ENCODE measurements at places on chromosomes 7 and 10.

GRCh38 chr10:126749015-126749655, 78.6 kb upstream of the C10orf90 start:
- peak; percentile 51 for DNase-seq

DNA sequence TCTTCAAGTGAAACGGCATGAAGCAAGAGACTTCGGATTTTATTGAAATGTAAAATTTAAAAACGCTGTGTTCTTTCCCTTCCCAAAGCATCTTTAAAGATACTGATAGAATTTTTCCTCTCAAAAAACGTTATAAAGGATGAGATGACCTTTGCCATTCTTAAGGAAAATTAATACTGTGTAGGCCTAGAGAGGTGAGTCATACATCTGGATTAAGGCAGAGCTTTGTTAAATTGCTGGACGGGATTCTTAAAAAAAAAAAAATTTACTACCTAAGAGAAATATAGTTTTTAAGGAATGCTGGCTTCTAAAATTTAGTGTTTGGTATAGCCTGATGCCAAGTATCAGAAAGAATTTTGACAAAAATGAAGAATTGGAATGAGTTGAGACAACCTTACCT, 6.3 kb upstream of the HBP1 start:
- no peak for DNase-seq

DNA sequence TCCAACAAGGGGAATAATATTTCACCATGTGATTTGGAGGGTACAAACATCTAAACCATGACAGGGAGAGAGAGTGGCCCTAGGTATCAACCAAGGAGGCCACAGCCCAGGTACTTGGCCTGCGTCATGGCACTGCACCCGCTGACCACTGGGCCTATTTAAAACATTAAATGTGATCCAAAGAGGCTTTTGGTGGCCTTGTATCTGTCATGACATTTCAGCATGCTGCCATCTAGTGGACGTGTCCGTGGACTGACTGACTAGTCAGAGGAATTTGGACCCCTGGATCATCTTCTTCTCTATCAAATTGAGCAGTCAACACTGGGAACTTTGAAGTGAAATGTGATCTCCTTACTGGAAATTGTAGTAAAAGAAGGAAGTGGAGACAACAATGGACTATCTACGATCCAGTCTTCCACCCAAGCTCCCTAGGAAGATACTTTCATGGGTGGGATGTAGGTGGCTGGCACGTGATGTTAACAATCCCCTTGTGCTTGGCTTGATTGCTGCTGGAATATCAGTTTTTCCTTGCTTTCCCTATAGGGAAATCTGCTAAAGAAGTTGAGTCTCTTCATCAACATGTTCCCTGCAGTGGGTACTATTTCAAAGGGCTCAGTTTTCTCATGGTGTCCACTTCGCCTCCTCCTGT, 24.6 kb upstream of the ITGA8 start:
- DNase-seq: peak; percentile 68

GRCh38 chr7:158432369-158433341, 155.0 kb downstream of the PTPRN2 start:
- DNase-seq: no peak

DNA sequence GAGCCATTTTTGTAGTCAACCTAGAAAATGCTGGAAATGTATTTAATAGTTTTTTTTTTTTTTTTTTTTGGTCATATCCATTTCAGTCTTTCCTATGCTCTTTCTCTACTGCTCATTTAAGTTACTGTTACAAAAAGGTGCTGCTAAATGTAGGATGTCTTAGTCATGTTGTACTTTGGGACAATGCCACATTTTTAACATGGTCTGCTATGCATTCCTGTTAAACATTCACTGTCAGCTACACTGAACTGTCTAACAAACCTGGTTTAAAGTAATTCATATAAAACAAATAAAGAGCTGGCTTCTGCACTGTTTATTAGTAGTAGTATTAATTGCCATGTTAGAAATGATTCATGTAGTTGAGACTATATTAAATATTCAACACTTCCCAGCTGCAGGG, 108.6 kb downstream of the NSUN6 start:
- DNase-seq: no peak

GRCh38 chr10:50636618-50637579, 13.1 kb upstream of the SGMS1 start:
- peak; percentile 78 for DNase-seq

- DNase-seq: no peak
These were observed 291.6 kb upstream of the PPP2R2D start for GRCh38 chr10:131609176-131609575.

DNA sequence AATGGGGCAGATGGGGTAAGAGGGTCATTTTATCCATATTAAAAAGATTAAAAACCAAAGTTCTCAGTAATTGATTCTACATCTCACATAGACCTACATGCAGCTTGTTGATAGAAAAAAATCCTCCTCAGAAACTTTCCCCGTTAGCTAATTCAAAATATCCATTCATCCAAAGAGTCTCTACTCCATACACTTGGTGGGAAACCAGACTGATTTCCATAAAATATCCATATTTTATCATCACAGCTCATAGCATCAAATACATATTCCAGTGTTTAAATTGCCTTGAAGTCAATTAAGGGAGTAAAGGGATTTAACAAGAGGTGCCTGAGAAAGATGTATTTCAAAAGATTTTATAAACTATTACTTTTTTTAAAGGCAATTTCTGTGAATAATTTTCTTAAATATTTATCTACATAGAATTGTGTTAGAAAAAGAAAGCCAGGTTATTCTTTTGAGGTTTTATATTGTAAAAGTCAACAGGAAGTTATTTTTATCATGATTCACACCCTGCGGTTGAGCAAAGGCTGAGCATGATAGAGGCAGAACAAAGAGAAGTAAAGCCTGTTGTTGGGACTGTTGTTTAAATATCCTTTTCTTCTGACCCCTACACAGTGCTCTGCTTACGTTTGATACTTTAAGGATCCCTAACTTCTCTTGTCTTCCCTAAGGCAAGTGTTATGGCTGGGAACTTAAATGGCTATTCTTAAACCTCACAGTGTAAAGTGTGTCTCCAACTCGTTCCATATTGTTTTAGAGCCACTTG, 266.7 kb downstream of the PRKG1 start:
- no peak for DNase-seq

GRCh38 chr7:99010281-99010680, 131.9 kb downstream of the TRRAP start:
- peak; percentile 28 for DNase-seq

DNA sequence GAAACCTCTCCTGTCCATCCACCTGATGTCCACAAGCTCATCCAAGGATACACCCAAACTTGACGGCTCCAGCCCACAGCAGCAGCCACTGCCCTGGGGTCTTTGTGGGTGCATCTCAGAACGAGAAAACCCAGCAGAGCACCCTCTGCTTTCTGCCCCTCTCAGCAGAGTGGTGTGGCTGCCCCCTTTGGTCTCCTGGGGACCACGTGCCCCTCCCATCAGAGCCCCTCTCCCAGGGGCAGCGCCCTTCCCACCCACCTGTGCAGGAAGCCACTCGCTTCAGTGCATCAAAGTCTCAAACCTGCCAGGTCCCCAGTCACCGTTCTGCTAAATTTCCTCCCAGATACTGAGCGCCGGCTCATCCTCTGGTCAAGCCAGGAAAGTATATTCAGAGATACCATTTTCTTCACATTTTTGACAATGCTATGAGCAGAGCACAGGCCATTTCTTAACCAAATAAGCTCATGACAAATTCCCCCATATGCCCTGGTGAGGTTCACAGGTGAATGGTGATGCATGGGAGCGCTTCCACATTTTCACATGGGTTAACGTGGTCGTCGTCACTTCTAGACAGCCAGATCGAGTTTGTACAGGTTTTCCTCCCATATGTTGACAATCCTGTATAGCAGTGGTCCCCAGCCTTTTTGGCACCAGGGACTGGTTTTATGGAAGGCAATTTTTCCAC, 32.4 kb downstream of the CAMK2B start:
- peak; percentile 25 for DNase-seq

GRCh38 chr7:38235606-38236005, 37.8 kb downstream of the TARP start:
- DNase-seq: no peak

GRCh38 chr7:3561932-3562331, 260.9 kb downstream of the SDK1 start:
- DNase-seq: no peak

GRCh38 chr7:105320896-105321295, 67.8 kb downstream of the SRPK2 start:
- no peak for DNase-seq

DNA sequence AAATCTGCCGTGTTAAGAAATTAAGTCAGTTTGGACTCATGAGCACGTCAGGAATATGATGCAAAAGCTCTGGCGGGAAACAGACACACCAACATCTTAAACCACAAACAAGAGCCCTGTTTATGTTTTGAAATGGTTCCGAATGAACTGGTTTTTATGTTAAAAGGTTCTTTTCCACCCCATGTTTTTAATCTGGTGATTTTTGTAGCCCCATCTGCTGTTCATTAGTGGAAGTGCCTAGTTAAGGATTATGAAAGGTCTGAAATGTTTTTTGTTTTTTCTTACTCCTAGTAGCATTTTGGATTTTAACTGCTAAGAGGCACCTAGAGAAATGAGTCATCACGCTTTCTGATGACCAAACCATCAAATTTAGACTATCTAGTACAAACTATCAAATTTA, 404.1 kb upstream of the MKI67 start:
- no peak for DNase-seq

- DNase-seq: no peak
These were observed 182.1 kb downstream of the AUTS2 start for GRCh38 chr7:69780379-69780778.

GRCh38 chr10:6222755-6223154, 20.0 kb downstream of the PFKFB3 start:
- DNase-seq: no peak

- no peak for DNase-seq
These were observed 100.9 kb upstream of the TAS2R16 start for GRCh38 chr7:123096434-123096833.

- DNase-seq: no peak
These were observed 335.8 kb upstream of the MBL2 start for GRCh38 chr10:53108317-53108934.

DNA sequence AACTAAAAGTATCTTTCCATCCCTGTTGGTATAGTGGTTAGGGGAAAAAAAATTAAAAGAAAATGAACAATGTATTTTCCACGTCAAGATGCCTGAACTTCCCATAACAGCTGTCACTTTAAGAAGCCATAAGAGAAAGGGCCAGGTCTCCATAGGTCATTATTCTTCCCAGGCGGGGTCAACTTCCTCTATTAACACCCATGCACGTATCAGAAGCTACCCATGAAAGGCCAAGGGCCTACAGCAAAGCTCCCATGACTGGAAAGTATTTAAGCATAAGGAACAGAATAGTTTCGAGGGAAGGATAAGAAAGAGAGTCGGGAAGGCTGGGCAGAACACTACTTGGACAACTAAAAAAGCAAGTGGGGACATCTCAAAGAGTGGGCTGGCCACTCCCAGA, 40.1 kb downstream of the RBM28 start:
- no peak for DNase-seq

DNA sequence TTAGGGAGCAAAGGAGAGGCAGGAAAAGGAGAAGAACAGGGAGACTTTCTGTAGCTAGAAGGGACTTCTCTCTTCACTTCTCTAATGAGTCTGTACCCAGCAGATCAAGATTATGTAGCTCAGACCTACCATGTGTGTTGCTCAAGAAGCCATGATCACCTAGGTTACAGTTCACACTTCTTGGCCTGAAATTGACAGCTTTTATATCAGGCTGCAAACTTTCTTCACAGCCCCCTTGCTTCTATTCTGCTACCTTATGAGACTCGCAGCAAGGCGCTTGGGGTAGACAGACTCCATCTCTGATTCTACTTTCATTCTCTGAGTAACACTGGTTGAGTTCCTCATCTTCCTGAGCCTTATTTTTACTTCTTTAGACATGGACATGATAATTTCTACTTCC, 19.6 kb upstream of the GIMAP2 start:
- DNase-seq: no peak

- no peak for DNase-seq
These were observed 58.2 kb downstream of the GPR141 start for GRCh38 chr7:37741776-37742175.

DNA sequence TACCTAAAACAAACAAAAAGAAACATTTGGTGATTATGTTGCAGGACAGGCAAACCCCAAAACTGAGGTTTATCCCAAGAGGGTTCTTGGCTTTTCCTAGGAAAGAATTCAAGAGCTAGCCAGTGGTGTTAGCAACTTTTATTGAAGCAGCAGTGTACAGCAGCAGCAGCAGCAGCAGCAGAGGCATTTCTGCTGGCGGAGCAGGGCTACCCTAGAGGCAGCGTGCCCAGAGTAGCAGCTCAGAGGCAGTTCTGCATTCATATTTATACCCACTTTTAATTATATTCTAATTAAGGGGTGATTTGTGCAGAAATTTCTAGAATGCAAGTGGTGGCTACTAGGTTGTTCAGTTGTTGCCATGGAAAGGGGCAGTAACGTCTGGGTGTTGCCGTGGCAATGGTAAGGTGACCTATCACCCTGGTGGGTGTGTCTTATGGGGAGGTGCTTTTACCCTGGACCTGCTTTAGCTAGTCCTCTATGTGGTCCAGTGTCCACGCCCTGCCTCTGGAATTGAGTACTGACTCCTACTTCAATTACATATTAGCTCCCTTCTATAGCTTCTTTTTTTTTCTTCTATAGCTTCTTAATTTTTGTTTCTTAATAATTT, 53.9 kb downstream of the VCL start:
- no peak for DNase-seq

- no peak for DNase-seq
These were observed 105.4 kb upstream of the FAM133B start for GRCh38 chr7:92695308-92696261.

- no peak for DNase-seq
These were observed 349.8 kb downstream of the PTPRN2 start for GRCh38 chr7:158237672-158238335.

- DNase-seq: no peak
These were observed 185.3 kb downstream of the DIP2C start for GRCh38 chr10:504121-504611.

DNA sequence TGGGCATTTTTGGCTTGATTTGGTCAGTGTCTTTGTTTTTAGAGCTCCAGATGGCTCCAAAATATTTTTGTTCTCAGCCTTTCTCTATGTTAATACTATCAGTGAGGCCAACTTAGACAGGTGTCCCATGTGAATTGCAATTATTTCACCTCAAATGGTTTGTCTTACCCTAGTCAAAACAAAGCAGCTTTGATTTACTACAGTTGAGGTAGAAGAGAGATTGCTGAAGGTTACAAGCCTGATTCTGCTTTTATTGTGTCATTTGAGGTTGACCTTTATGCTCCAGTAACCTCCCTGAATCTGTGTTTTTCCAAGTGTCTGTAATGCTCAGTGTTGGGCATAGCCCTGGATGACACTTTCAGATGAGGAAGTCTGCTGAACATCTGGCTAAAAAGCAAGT, 882.9 kb downstream of the NRG3 start:
- DNase-seq: no peak

DNA sequence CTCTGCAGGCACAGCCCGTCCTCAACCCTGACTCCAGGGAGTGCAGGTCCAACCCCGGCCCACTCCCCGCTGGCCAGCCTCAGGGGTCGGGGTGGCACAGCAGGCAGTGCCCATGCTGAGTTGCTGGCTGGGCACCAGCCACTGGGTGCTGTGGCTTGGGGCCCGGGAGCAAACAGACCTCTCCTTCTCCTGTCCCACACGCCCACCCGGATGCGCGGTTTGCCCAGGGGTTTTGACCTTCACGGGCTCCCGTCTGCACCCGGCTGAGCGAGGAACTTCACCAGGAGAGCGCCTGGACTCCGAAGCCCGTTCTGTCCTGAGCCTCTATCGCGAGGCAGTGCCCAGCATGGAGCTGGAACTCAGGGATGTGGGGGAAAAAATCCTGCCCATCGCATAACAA, 2.6 kb upstream of the GRIFIN start:
- no peak for DNase-seq
